ENCODE measurements at places on chromosomes 7 and 10. TPM values are rescaled to one million over a fixed set of nuclear protein-coding genes. Genes with fewer than 3 reads are reported as not detected.

Gene EPHA1
- not detected for total RNA-seq

Gene TBXAS1
- total RNA-seq, result 0.60 TPM

Gene CYP3A5
- not detected for total RNA-seq

Gene ADRB1
- not detected for total RNA-seq

Gene RHOBTB1
- 13.9 TPM for total RNA-seq
